ENCODE measurements at places on chromosomes 11 and 22.

- no peak for DNase-seq
Observed at GRCh38 chr11:42243385-42243784, 783.9 kb upstream of the LRRC4C start.

- no peak for DNase-seq
Observed at GRCh38 chr11:123603666-123604065, 50.8 kb downstream of the SCN3B start.

DNA sequence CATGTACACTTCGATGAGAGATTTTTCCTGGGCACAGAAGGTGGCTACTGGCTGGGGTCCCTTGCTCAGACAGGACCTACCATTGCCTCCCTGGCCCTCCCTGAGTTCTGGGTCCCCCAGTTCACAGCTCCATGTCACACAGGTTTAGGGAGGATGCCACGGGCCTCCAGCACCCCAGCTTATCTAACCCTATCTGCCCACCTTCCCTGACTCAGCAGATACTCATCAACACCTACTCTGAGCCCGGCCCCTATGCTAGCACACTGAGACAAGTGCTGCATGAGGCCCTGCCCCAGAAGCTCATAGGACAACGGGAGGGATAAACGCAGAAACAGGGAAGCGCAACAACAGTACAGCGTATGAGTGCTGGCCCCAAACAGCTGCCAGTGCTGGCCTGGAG, 9.6 kb downstream of the NAGA start:
- no peak for DNase-seq

- DNase-seq: no peak
Observed at GRCh38 chr11:45259592-45259991, 26.5 kb downstream of the SYT13 start.

DNA sequence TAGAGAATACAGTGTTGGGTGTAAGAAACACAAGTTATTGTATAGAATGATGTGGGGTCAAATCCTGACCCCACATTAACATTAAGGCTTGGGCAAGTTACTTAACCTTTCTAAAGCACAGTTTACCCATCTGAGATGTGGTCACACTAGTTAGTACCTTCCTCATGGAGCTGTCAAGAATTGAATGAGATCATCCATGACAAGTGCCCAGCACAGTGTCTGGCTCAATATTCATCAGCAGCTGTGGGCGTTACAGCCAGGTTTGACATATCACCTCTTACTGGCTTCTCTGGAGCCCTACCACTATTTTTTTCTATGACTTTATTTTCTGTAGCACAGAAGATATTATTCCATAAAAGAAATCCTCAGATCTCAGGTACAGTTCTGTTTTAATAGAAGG, 57.2 kb downstream of the SC5D start:
- DNase-seq: no peak

DNA sequence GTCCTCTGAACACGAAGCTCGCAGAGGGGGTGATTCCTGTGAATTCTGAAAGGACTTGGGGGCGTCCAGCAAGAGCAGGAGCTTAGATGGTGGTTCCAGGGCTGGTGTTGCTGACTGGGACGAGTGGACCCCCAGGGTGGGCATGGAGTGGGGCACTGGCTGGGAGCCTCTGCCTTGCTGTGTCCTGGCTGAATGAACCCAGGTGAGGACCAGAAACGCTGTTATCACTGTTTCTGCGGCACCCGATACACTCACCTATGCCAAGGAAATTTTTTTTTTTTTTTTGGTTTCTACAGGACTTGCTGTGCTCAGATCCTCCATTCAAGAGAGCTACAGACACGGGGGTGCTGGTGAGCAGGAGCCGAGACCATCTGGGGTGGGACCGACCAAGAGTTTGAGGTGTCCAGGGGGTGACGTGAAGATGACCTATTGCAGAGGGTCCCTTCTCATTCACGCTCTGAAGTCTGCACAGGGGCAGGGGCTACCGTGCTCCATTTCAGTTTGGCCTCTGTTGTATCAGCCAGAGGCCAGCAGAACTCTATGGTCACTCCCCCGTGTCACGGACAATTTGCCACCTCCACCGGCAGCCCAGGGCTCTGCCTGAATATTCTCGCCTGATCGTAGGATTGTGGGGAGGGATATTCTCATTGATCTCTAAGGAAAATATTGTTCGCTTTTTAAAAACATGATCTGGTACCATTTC, 3.6 kb downstream of the SMIM38 start:
- no peak for DNase-seq

DNA sequence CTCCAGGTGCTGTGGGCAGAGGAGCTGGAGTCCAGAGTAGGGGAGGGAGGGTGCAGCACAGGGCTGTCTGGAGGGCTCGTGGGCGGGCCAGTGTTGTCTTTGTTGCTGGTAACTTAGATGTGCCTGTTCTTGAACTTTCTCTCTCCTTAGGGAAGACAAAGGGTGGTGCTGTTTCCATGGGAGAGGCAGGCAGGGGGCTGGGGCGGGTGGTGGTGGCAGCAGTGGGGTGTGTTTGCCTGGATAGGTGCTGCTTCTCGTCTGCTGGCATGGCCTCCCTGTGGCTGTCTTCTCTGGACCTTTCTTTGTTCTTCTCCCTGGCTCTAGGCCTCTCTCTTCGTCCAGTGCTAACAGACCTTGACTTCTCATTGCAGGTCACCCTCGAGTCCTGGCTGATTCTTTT, 8.5 kb downstream of the SIDT2 start:
- DNase-seq: no peak

DNA sequence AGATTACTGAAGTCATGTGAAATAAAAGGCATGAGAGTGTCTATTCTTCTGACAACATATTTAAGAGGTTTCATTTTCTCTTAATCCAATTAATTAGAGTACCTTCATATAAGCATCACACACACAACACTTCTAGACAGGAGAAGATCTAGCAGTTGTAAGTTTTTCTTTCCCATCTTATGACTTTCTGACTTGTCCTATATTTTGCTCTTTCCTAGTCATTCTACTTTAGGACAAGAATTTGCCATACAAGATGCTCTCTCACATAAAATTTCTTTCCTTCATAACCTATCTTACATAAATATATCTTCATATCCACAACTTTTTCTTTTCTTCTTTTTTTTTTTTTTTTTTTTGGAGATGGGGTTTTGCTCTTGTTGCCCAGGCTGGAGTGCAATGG, 118.3 kb upstream of the SERPIND1 start:
- DNase-seq: no peak

DNA sequence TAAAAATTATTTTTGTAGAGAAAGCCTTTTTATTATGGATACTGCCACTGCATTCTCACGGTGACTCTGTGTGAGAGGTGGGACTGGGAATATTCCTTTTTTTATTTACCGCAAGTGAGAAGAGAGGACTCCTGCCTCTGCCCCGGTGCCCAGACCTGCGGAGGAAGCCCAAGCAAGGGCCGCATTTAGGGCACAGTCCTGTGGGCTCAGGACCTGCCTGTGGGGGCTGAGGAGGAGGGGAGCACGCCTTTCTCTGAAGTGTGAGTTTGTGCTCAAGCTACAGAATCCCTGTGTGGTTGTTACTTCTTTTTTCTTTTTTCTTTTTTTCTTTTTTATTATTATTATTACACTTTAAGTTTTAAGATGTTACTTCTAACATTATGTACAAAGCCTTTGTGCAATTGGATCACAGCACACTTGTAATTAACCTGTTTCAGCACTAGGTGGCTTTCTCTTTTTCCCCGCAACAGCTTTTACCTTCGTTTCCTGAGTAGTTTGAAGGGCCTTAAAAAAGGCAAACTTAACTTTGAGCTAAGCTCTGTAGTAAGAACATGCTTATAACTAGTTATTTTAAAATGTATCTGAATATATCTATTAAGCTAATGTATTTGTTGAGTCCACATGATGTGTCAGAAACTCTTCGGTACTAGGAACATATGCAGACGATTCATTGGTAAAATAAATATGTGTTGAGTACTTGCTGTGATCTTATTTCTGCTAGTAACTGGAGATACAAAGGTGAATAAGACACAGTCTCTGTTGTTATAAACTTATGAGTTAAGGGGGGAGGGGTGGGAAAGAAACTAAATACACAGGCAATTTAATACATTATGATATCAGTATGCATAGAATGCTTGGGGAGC, 18.3 kb downstream of the AMOTL1 start:
- DNase-seq: no peak

GRCh38 chr11:31141789-31142188, 227.8 kb downstream of the DCDC1 start:
- DNase-seq: no peak

DNA sequence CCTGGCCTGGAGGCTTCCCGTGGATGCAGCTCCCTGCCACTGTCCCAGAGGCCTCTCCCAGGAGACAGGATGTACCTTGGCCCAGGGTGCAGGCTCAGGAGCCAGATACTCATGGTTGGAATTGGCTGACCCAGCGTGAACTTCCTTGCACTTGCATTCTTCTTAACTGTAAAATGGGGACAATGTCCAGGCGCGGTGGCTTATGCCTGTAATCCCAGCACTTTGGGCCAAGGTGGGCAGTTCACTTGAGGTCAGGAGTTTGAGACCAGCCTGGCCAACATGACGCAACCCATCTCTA, 20.1 kb upstream of the ST3GAL4 start:
- no peak for DNase-seq

DNA sequence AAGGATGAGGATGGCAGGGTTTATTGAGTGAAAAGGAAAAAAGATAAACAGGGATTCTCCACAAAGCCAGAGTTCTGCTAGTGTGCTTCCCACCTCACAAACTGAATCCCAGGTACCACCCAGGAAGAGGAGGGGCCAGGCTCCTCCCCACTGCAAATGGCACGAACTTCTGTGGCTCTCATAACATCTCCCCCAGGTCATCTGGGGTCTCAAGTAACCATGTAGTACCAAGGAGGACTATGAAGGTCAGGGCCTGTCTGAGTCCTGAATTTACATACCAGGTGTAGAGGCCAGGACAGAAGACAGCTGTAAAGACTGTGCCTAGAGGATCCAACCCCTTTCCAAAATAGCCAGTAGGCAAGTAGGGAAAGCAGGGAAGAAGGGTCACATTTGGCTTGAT, 25.7 kb upstream of the GNAZ start:
- no peak for DNase-seq

- DNase-seq: no peak
Observed at GRCh38 chr11:35210876-35211546, 72.0 kb downstream of the CD44 start.

DNA sequence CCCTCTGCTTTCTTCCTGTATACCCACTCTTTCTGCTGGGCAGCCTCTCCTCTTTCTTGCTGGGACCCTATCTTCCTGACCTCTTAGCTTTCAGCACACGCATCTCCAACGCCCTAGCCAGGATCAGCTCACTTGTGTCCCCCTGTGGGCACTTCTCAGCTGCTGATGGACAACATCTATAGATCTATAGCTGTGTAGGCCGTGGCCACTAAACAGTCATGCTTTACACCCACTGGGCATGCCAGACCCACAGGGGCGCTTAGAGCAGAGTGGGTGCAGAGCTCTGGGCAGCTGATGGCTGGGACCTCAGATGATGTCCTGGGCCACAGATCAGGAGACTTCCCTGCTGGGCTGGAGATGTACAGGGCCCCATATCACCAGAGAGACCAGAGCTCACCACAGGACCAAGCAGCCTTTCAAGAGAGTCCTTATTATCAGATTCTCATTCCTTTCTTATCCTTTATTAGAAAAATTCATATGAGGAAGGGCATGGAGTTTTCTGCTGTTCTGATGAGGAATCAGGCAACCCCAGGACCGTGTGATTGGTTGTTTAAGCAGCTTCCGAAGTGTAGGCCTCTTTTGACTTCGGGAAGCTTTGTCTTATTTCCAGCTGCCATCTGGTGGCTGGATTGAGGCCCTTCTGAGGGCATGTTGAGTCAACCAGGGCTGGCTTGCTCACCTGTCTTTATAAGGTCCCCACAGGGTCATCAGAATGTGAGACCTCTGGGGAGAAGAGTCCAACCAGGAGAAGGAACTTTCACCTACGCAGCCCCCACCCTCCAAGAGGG, 60.5 kb downstream of the OSBP2 start:
- DNase-seq: peak; percentile 57

GRCh38 chr22:36247955-36248354, 5.0 kb upstream of the APOL1 start:
- DNase-seq: no peak

DNA sequence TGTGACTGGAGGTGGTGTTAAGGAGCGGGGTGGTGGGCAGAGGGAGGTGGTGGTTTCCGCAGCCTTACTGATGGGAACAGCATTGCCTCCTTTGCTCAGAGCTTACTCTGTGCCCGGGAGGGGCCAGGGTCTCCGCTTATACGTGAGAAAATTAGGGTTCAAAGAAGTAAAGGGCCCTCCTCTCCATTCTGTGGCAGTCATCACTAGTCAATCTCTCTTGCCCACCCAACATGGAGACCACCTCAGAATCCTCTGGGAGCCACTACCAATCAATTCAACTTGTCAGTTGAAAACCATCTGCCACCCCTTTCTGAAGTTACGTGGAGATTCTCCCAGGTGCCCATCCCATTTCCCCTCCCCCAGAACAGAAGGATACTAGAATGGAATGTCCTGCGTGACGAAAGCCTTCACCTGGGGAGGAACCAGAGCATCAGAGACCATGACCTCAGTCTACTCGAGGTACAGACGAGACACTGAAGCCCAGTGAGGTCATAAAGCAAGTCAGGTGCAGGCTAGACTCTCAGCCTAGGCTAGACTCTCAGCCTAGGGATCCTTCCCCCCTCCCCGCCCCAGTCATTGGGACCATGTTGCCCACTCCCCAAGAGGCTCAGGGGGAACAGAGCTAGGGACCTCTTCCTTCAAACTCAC, 2.0 kb downstream of the SELENOM start:
- no peak for DNase-seq

DNA sequence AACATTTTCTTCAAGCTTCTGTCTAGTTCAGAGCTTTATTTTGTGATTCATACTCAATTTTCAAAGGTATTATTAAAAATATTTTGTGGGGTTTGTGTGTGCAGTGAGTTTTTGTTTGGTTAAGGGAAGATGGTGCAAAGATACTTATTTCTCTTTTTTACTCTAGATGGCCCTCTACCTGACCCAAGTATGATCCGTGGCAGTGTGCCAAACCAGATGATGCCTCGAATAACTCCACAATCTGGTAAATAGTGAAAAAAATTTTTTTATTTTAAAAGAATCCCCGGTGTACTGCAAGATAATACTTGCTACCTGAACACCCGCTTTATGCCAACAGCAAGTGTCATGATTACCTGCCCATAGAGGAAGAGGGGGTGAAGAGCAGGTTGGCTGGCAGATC, 54.2 kb downstream of the EP300 start:
- no peak for DNase-seq

- DNase-seq: no peak
Observed at GRCh38 chr11:117910941-117911655, 18.1 kb downstream of the TMPRSS13 start.

DNA sequence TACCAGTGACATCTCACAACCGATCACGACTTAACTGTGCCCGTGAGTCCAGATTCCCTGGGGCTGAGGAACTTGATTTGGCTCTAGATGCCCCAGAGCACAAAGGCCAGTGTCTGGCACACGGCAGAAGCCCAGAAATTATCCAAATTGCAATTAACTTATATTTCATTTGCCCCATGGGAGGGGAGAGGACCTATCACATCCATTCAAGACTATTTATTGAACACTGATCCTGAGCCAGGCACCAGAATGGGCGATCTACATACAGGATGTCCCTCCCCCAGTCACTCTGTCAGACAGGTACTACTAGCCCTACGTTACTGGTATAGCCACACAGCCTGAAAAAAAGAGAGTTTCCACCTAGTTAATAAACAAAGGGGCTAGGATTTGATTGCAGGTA, 5.1 kb downstream of the DNAL4 start:
- DNase-seq: no peak

Measured in SJCRH30 (cell line).